T47D (cell line): ENCODE measurements at places on chromosomes 2 and 18.

GRCh38 chr2:96115631-96116423 is 544 bp downstream of the ADRA2B start:
- DNase-seq, result no peak

DNA sequence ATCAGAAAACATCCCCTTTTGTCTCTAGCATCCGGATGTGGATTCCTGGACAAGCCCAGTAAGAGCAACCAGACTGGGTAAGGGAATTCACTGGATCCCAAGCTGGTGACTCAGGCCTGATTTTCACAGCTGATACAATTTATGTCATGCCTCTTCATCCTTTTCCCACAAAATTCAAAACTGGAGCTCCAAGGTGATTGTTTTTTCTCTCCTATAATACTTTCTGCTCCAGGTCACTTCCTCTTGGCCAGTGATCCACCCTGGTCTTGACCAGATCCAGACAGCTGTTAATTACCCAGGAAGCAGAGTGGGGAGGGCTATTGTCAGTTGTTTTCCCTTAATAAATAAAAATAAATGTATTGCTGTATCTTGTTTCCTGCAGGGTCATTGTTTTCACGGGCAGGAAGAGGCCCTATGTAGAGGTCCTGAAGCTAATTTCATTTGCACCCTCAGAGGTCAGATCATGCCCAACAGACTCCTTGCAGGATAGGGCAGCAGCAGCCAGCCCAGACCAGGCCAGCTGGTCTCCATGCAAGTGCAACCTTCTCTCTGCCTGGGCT is 57.6 kb downstream of the EVA1A start:
- peak; percentile 30 for DNase-seq

DNA sequence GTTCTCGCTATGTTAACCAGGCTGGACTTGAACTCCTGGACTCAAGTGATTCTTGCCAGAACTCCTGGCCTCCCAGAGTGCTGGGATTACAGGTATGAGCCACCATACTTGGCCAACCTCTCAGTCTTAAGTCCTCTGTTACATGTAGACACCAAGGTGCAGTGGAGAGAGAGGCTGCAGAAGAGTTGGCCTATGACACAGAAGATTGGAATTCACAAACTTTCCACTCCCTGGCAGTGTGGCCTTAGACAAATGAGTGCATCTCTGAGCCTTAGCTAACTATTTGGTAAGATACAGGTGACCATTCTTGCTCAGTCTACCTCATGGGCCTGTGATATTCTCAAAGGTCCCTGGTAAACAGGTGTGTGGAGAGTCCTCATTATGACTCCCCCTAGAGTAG is 159.7 kb downstream of the MYCN start:
- no peak for DNase-seq

- no peak for DNase-seq
Measured at GRCh38 chr2:158656492-158657229, 138.5 kb upstream of the DAPL1 start.

DNA sequence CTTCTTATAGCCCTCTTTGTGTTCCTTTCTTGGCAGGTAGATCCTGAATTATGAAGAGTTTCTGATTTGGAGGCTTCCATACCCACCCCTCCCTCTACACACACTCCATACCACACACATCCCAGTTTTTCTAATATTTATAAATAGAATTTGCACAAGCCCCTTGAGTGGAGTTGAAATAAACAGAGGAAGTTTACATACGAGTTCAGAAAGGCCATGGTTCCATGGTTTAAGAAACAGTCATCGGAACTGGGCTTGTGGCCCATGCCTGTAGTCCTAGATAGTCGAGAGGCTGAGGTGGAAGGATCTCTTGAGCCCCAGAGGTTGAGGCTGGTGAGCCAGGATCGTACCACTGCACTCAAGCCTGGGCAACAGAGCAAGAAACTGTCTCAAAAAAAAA is 62.7 kb upstream of the TANC1 start:
- DNase-seq, result no peak

- DNase-seq, result no peak
Measured at GRCh38 chr18:58975296-58975695, 110.6 kb downstream of the ZNF532 start.

DNA sequence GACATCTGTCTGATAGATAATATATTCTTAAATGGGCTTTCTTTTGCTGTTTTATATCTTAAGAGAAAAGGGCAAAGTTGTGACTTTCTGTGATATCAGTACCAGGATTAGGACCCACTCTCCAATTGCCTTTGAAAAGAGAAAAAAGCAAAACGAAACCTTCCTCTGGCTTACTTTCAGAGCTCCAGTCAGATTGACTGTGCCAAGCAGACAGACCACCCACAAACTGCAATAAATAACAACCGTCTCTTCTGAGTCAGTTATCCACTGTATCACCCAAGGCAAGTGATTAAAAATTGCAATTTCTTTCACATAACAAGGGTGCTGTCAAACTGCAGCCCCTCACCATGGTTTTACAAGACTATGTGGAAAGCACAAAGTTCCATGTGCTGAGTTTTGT is 230.5 kb upstream of the SETBP1 start:
- no peak for DNase-seq

- no peak for DNase-seq
Measured at GRCh38 chr2:150119819-150120218, 367.6 kb downstream of the RND3 start.

DNA sequence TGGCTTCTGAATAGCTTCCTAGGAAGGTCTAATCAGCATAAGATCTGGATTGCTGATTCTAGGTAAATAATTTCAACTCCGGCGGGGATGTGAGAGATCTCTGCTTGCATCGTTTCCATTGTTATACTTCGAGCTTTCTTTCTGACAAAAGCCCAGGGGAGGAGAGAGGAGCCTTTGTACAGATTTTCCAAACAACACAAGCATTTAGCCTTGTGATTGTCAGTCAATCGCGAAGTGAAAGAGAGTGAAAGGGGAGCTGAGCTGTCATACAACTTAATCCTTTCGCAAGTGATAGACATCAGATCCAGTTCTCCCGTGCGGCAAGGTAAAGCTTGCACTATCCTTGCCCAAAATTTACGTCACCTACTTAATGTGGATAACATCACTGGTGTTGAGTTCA is 26.2 kb downstream of the RALB start:
- DNase-seq, result no peak

DNA sequence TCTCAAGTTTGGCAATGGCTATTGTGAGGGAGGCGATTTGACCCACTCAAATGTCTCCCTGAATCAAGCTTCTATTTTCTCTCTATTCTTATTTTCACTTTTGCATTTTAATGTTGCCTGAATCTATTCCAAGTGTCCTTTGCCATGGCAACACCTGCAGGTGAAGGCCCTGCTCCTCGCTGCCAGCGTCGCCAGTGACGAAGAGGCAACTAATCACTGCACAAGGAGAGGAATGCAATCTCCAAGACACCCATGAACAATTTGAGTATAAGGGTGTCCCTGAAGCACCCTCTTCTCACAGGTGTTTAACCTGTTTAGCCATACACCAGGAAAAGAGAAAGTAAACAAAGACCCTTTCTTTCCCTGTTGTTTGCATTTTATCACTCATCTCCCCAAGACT is 165.6 kb upstream of the VRK2 start:
- DNase-seq, result no peak

- DNase-seq, result no peak
Measured at GRCh38 chr2:582792-583528, 94.2 kb downstream of the TMEM18 start.

GRCh38 chr2:60394463-60394862 is 159.0 kb downstream of the BCL11A start:
- DNase-seq, result no peak

DNA sequence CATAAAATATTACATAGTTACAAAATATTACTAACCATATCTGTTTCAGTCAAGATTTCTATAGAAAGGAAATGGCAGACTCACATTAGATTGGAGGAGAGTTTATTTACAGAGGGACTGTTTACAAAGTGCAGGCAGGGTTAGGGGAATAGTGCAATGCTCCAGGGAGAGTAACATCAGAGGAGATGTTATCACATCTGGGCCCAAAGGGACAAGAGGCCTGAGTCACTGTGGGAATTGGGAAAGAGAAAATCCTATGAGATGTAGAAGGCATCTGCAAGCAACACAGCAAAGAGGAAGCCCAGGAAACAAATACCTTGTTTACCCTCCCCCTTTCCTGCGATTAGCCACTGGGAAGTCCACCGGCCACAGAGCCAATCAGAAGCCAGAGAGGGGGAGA is 227.3 kb upstream of the TANK start:
- peak; percentile 2 for DNase-seq

DNA sequence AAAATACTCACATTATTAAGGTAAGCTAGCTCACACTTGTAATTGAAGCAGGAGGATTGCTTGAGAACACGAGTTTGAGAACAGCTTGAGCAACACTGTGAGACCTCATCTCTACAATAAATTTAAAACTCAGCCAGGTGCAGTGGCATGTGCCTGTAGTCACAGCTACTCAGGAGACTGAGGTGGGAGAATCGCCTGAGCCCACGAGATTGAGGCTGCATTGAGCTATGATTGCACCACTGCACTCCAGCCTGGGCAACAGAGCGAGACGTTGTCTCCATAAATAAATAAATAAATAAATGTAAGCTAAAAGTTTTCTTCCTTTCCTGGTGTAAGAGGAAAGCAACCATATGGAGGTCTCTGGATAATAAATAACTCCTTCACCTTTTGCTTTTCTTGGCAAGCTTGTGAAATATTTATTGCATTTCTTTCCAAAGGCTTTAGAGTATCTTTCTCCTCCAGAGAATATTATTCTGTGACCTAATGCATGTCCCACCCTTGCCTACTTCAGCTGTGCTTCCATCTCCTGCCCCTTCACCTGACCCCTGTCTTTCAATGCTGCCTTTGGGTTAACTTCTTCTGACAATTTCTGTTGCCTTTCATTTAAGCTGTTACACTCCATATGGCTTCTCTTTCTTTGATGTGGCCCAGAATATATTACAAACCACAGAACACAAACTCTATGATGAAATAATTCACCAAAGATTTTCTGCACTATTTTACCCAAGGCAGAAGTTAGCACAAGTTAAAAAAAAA is 280.7 kb upstream of the RND3 start:
- DNase-seq, result no peak
